ENCODE measurements at places on chromosomes 6 and 20.

DNA sequence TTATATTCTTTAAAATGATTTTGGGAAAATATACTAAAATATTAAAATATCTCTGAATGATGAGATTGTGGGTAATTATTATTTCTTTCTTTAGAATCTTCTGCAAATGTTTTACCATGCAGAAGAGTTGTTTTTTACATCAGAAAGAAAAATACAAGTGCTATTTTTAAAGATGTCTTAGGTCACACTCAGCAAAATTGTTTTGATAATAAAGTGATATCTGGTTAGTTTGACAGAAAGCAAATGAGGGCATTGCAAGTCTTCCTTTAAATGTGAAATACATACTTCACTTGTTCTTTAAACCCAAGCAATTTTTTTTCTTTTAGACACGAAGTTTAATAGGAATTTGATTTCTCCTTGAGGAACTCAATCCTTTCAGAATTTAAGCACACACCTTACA is 43.6 kb upstream of the STXBP5 start:
- DNase-seq: no peak

- peak; percentile 4 for DNase-seq
These were observed 443.5 kb downstream of the PREX1 start for GRCh38 chr20:48384147-48384818.

- DNase-seq: no peak
These were observed 42.8 kb upstream of the PSMF1 start for GRCh38 chr20:1075616-1076015.

DNA sequence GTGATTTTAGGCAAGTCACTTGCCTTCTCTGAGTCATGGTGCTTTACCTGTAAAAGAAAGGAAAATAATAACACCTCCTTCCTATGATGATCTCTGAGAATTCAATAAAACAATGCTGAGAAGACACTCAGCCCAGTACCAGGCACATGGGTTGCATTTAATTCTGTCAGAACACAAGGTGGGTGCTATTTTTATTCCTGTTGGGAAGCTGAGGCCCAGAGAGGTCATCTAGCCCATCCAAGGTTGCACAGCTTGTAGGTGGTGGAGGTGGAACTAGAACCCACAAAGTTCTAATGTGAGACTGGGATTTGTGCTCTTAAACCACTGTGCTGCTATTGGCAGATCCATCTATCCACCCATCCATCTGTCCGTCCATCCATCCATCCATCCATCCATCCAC is 39.6 kb upstream of the PTGIS start:
- DNase-seq: no peak

- DNase-seq: no peak
These were observed 44.3 kb downstream of the FOXC1 start for GRCh38 chr6:1654054-1654453.

GRCh38 chr6:29758761-29759160 is 35.5 kb downstream of the HLA-F start:
- no peak for DNase-seq

- no peak for DNase-seq
These were observed 10.3 kb upstream of the TAAR9 start for GRCh38 chr6:132527791-132528190.

- no peak for DNase-seq
These were observed 57.6 kb downstream of the ZNF831 start for GRCh38 chr20:59221049-59221706.

DNA sequence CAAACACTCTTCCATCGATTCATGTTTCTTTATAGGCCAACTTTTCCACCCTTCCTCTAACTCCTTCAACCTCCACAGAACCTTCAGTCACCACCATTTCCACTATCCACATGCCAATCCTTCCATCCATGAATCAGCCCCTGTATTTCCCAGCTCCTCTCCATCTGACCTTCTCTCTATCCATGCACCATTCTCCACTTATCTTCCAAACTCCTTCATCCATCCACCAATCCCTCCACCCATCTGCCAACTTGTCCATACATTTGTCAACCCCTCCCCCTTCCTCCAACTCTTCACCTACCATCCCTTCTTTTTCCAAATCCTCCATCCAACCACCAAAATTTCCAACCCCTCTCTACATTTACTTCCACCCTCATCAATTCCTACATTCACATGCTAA is 49.9 kb downstream of the MAFB start:
- DNase-seq: no peak

GRCh38 chr6:89022798-89023197 is 57.8 kb upstream of the PNRC1 start:
- DNase-seq: no peak

- no peak for DNase-seq
These were observed 11.2 kb upstream of the CDK19 start for GRCh38 chr6:110826236-110827129.

GRCh38 chr6:33428966-33429749 is 9.3 kb downstream of the SYNGAP1 start:
- no peak for DNase-seq

- DNase-seq: no peak
These were observed 3.6 kb upstream of the DSN1 start for GRCh38 chr20:36777167-36777566.

GRCh38 chr20:59387891-59388290 is 87.5 kb downstream of the EDN3 start:
- DNase-seq: no peak

DNA sequence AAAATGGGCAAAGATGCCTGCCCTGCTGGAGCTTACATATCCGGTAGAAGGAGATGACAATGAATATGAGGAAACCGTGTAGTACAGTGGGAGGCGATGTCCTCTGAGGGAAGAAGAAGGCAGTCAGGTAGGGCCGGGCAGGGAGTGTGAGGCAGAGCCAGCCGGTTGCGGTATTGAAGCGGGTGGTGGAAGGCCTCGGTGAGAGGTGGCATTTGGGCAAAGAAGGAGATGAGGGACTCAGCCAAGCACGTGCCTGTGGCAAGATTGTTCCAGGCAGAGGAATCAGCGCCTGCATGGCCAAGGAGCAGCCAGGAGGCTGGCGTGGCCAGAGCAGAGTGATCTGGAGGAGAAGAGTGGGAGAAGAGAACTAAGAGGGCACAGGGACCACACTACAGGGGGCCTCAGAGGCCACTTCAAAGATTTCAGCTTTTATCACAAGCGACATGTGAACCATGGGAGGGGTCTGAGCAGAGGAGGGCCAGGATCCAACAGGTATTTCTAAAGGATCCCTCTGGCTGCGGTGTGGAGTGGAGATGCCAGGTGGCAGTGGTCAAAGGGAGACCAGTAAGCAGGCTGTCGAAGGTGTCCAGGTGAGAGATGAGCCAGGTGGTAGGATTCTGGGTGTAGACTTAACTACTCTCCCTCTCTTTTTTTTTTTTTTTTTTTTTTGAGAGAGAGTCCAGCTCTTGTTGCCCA is 13.8 kb downstream of the MDFI start:
- no peak for DNase-seq

GRCh38 chr6:84224251-84224650 is 3.2 kb downstream of the CEP162 start:
- DNase-seq: no peak

GRCh38 chr20:33940666-33941065 is 53.0 kb upstream of the RALY start:
- DNase-seq: no peak

- DNase-seq: no peak
These were observed 281.0 kb upstream of the AGPAT4 start for GRCh38 chr6:161554883-161555282.

GRCh38 chr20:54356801-54357200 is 118.6 kb upstream of the DOK5 start:
- no peak for DNase-seq

- DNase-seq: no peak
These were observed 144.9 kb downstream of the LPA start for GRCh38 chr6:160519133-160519532.

DNA sequence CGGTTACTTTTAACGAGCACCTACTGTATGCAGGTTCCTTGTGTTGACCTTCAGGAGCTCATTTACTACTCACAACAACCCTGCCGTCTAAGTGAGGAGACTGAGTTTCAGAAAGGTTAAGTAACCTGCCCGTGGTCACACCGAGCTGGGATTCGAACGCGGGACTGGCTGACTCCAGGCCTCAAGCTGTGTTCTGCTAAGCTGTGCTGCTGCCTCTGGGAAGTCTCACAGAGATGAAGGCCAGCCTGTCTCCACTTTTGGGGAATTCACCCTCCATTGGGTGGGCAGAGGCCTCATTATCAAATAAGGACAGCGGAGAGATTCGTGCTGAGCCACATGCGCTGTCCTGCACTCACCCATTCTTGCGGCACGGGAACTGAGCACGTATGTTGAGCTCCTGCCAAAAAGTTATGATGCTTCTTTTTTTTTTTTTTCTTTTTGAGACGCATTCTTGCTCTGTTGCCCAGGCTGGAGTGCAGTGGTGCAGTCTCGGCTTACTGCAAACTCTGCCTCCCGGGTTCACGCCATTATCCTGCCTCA is 25.9 kb upstream of the MYT1 start:
- no peak for DNase-seq

GRCh38 chr6:40803897-40804702 is 216.9 kb upstream of the LRFN2 start:
- DNase-seq: no peak

DNA sequence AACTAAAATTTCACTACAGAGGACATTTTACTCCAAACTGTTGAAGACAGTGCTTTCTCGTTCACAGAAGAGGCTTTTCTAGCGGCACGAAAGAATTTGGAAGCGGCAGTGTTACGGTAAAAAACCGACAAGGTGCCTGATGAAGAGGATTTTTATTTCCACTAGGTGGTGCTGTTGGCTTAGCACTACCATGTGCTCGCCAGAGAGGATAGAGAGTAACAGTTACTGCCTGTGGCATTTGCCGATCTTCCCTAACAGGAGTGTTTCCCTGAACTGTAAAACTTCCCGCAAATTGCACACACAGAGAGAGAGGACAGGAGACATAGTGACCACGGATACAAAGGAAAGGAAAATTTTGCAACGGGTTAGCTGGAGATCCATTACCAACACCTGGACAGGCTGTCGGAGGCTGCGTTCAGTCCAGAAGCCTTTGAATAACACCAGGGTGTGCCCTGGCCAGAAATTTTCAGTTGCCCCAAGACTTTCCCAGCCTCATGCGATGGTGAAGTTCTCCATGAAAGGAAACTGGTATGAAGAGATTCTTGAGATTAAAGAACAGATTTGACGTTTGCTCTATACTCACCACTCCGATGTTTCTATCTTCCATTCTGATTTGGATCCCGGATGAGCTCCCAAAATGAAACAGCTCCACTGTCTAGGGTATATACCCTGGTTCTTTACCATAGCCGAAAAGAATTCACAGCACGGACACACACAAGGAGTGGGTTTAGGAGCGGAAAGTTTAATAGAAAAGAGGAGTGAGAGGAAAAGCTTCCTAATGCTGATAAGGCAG is 48.1 kb downstream of the HLA-DPB1 start:
- DNase-seq: peak; percentile 73

DNA sequence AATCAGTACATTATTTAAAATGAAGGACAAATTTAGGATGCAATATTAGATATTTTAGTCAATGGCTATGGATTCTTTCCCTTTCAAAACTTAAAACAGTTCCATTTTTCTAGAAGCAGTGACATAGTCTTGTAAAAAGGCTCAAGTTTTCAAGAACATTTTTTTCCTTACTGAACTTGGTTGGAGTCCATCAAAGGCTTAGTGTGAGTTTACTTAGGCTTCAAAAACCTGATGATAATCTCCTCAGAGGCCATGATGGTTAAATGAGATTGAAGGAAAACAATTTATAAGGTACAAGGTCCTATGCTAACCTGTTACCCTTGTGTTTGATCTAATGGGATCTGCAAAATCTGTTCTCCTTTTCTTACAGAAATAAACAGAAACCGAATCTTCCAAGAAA is 531.8 kb downstream of the UTRN start:
- no peak for DNase-seq

DNA sequence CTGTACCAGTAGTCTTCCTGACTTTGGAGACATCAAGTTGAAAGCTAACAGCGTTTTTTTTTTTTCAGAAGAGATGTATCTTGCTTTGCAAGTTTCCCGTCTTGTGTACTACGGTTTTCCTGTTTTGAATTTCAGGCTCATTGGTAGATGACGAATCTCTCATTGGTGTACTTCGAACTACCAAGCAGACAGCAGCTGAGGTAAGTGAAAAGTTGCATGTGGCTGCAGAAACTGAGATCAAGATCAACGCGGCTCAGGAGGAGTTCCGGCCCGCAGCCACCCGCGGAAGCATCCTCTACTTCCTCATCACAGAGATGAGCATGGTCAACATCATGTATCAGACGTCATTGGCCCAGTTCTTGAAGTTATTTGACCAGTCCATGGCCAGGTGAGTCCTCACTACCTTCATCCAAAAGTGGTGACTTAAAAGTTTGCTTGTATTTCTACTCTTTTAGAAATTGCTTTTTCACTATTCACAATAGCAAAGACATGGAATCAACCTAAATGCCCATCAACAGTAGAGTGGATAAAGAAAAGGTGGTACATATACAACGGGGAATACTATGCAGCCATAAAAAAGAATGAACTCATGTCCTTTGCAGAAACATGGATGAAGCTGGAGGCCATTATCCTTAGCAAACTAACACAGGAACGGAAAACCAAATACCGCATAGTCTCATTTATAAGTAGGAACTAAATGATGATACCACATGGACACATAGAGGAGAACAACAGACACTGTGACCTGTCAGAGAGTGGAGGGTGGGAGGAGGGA is 110.6 kb upstream of the GLP1R start:
- DNase-seq: no peak

- DNase-seq: no peak
These were observed 178.8 kb downstream of the ZFAND3 start for GRCh38 chr6:37998366-37998765.

GRCh38 chr6:41367700-41368099 is 32.3 kb downstream of the NCR2 start:
- DNase-seq: peak; percentile 19

GRCh38 chr20:48751871-48752270 is 75.9 kb downstream of the PREX1 start:
- DNase-seq: no peak

DNA sequence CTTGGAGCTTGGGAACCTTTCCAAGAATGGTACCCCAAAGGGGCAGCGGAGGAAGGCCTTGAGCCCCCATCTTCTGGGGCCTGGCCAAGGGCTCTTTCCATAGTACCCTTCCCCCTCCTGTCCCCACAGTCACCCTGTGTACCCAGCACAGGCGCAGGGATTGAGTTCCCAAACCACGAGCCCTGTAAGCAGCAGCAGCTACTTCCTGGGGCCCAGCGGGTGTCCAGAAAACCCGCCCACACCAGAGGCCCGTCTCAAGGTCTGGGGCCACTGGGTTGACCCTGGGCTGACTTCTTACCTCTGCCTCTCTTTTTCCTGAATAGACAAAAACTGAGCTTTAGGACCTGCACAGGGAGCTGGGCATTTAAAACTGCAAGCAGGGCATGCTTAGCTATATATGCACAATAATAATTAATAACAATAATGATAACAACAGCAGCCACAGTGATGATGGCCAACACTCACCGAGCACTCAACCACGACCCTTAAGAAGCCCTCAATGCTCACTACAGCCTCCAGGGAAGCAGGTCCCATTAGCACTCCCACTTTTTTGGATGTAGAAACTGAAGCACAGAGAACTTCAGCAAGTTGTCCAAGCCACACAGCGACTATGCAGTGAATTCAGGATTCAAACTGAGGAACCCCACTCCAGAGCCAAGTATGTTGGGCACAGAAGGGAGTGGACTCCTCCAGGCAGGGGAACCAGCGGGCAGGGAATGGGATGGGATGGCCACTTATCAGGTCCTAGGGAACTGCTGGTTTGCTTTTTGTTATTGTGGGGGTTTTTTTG is 14.5 kb downstream of the NOL4L start:
- DNase-seq: no peak

Data from hematopoietic multipotent progenitor cell treated with erythropoietin and hydrocortisone succinate and interleukin-3 and kit ligand, for 8 days (in vitro differentiated cells).